Kidney capillary endothelial cell (primary cell): ENCODE measurements at places on chromosomes 1 and 21.
A peak's percentile ranks its signal among the peaks of the same experiment; 100 is the strongest.

- DNase-seq = peak; percentile 84
Observed at GRCh38 chr1:28437924-28438699, 67.7 kb upstream of the RCC1 start.

GRCh38 chr21:34707876-34708325, 39.1 kb downstream of the CLIC6 start:
- no peak for DNase-seq

GRCh38 chr1:219507437-219507836, 105.5 kb downstream of the ZC3H11B start:
- DNase-seq = no peak

GRCh38 chr1:225768662-225769426, 8.8 kb upstream of the SRP9 start:
- no peak for DNase-seq

- DNase-seq = no peak
Observed at GRCh38 chr21:36425286-36425685, 40.1 kb downstream of the CHAF1B start.

GRCh38 chr1:228333739-228334115, 72.9 kb downstream of the TRIM11 start:
- DNase-seq = no peak

- peak; percentile 63 for DNase-seq
Observed at GRCh38 chr1:172719694-172720138, 60.8 kb downstream of the FASLG start.

- no peak for DNase-seq
Observed at GRCh38 chr1:204563307-204563706, 47.1 kb downstream of the MDM4 start.

DNA sequence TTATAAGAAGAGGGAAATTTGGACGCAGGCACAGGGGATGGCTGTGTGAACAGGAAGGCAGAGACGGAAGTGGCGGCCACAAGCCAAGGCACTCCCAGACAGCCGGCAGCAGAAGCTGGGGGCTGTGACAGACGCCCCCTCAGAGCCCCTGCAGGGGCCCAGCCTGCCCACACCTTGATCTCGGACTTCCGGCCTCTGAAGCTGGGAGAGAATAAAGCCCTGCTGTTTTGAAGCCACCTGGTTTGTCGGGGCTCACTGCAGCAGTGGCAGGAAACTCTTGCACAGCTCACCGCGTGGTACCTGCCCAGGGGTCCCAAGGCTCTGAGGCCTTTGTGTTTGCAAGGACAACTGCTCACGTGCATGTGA, 13.7 kb downstream of the MEGF6 start:
- no peak for DNase-seq

GRCh38 chr1:162357681-162358266, 18.9 kb downstream of the SPATA46 start:
- DNase-seq = peak; percentile 12

- DNase-seq = no peak
Observed at GRCh38 chr1:2141025-2141424, 53.5 kb downstream of the FAAP20 start.

DNA sequence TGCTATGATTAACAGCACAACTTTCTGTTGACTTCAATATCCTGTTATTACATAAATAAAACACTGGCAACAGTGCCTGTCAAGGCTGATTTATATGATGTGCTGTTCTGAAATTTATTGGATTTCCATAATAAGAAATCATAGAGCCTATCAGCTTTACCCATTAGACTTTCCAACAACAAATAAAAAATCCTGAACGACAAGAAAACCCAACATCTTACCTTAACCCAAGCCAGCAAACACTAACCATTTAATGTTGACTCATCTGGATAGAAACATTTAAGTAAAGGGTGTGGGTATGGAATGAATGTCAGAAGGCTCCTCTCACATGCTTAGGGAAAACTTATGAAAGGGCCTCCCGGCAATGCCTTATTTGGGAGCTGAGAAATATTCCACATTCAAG, 165.1 kb downstream of the SLC45A1 start:
- no peak for DNase-seq

GRCh38 chr1:173423291-173423690, 53.8 kb upstream of the PRDX6 start:
- DNase-seq = no peak

- DNase-seq = no peak
Observed at GRCh38 chr1:62367005-62367557, 47.8 kb upstream of the KANK4 start.

GRCh38 chr1:8460132-8460544, 142.2 kb downstream of the SLC45A1 start:
- DNase-seq = no peak

- DNase-seq = no peak
Observed at GRCh38 chr1:66351478-66351877, 182.5 kb upstream of the SGIP1 start.
